Stimulated activated CD4-positive, alpha-beta T cell treated with anti-CD3 and anti-CD28 coated beads, TNF-alpha, amount 100 ng/mL, for 24 hours (primary cell): ENCODE measurements at places on chromosomes 6 and 20.

- no peak for DNase-seq
Measured at GRCh38 chr6:138052783-138053182, 54.4 kb downstream of the PERP start.

DNA sequence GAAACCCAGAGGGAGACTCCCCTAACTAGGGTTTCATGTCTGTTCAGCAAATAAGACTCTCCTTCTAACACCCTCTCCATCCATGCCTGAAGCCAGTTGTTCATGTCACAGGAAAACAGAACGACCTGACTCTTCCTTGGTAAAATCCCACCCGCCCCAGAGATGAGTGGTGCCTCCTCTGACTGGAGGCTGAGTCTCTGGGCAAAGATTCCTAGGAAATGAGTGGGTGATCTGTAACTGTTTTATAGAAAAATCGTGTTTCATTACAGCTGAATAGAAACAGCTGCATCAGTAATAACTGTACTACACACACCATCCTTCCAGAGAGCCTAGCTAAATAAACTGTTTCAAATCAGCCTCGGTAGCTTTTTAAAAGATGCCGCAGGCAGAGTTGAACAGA lies 37.4 kb upstream of the MRPS10 start:
- no peak for DNase-seq

DNA sequence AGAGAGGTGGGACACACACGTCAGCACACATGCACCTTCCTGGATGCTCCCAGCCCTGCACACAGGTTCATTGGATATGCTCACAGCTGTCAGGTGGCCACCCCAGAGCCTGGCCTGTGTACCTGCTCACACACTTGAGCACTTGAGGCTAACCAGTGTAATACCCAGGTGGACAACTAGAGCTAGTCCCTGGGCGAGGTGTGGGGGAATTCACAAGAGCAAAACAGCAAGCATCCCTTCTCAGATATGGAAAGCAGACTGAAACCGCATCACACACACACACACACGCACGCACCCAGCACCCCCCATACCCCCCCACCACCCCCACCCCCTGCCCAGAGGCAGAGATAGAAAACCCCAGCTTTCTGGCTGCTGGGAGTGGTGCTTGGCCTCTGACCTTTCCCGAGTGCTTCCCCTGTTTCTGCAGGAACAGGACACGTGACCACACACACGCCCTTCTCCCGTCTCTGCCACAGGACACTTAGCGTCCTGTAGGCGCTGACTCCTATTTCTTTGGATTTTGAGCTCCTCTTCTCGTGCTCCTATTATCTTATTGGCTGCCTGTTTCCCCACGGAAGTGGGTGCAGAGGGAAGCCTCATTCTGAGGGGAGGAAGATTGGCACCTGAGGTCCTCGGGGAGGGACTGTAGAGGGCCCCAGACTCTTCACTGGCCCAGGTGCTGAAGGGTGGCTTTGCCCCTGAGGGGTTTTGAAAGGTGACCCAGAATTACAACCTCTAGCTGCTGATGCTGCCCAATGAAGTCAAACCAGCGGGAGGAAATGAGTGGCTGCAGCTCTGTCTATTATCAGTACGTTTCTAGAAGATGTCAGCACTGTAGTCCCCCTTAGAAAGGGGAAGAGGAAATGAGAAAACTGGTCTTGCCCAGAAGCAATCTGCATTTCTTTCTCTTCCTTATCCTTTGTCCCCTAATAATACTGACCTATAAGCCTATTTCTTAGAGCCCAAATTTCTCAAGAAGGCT lies 65.8 kb downstream of the SYTL3 start:
- no peak for DNase-seq

DNA sequence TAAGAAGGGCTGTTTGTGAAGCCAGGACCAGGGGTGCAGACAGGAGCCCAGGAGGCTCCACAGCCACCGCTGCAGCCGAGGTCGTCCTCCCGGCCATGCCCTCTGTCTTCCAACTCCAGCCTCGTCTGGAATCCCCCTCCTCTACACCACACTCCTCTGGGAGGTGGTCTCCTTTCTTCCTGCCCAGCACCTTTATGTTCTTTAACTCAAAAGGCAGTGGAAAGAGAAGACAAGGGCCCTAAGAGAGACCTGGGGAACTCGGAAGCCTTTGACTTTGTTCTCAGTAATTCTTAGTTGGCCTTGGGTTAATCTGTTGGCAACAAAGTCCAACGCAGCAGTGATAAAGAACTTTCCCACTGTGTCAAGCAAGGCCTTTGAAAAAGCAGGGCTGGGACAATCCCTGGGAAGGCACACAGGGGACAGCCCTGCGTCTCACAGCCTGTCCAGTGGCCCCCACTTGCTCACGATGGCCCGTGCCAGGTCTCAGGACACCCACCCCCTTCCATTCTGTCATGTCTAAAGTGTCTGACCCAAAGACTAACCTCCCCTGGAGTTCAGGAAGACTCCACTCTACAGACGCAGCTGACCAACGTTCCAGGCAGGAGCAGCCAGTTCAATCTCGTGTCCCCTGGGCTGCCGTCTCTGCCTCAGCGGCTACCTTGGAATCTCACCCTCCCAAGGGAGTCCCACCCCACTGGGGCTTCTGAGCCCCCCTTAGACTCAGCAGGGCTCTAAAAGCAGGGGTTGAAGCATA lies 42.8 kb upstream of the FAM50B start:
- DNase-seq: no peak

- DNase-seq: no peak
Measured at GRCh38 chr20:23260181-23260840, 90.3 kb upstream of the NXT1 start.

DNA sequence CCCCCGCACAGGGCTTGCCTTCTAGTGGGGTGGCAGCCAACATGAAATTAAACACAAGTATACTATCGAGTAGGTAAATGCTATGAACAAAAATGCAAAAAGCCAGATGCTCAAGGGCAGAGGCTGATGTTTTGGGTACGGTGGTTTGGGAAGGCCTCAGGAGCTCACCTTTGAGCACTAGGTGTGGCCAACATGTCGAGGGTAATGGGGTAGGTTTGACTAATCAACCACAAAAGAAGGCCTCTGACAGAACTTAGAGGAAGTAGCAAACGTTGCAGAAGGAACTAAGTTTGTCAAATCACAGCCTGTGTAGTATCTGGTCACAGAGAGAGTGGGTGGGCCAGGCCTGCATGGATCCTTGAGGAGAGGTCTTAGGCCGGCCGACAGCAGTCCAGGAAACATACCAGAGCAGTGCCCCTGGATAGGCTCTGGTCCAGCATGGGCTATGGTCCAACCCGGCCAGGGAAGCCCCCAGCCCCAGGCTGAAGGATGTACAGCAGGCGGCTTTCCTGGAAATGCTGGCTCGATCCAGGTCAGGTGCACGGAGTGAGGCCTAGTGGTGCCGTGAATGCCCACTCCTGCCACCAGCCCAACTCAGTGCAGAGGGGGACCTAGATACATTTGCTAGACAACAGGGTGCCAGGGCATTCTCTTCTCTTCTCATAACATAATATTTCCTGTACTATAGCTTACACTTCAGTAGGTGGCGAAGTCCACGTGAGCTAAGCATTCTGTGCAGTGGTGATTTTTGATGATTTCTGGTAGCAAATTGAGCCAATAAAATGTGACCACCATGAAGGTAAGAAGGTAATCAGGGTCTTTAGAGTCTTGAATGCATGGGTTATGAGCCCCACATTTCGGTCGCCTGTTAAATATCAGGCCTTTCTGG lies 56.3 kb upstream of the CD93 start:
- no peak for DNase-seq

DNA sequence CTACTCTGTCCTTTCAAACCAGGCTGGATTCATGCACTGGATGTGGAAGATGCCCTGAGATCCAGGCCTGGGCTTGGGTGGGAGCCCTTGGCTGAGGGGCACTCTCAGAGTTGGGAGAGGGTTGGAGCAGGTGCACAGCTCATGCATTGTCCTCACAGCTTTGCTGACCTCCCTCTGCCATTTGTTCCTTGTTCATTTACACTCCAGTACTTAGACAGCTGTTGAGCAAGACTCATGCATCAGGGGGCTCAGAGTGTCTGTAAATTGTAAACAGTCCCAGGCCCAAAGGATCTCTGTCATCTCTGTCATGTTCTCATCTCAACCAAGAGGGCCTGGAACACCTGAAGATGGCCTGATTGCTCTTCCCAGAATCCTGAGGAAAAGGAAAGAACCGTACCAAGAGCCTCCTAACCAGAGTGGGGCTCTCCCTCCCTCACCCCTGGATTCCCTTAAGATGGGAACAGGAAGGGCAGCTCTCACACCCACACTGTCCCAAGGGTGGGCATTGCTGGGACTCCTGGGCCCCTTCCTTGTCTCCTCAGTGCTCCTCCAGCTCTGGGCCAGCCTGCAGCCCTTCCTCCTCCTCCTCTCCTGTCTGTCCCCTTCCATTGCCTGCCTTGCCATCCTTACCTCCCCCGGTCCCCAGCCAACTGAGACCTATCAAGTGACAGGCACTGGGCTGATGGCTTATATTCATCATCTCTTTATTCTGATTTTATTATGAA lies 132.9 kb downstream of the FOXO3 start:
- DNase-seq: no peak

- DNase-seq: no peak
Measured at GRCh38 chr20:31572042-31572700, 32.9 kb upstream of the ID1 start.

DNA sequence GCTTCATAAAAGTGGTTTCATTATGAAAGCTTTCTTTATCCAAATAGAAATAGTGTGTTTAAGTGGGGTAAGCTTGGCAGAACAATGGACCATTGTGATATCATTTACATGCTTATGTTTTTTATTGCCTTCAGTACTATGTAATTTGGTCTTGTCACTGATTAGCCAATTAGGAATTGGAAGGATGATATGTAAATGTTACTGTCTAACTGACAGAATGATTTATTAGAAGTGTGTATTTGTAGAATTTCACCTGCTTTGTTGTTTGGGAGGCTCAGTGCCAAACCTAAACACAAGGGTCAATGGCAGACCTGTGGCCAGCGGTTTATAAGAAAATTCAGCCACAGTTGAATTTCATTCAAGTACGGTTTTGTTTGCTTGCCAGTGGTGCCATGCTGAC lies 39.0 kb downstream of the AIG1 start:
- no peak for DNase-seq

DNA sequence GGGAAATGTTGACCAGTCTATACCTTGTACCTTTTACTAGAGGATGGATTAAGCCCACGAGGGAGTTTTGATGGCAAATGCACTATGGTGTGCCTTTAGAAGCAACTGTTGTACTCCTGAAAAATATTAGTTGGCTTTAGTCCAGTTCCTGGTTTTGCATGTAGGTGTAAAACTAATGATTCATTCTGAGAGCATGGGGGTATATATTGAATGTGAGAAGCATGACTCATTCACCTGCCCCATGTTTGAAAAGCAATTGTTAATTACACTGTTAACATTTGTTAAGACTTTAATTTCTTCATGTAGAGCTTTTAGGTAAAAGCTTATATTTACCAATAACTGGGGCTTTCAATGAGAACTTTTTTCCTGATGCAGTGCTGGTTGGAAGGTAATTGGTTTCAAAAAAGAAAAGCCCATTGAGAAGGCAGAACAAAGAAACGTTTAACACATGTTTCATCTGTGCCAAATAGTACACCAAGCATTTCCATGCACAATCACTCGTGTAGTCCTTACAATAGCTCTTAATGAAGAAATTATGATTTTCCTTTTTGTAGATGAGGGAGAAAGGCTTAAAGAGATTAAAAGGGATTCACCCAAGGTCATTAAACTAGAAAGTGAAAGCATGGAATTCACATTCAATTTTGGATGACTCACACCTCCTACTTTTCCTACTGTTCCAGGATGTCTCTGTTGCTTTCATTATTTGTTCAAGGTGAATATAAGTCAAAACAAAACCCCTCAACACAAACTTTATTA lies 134.1 kb downstream of the CCDC170 start:
- DNase-seq: no peak

DNA sequence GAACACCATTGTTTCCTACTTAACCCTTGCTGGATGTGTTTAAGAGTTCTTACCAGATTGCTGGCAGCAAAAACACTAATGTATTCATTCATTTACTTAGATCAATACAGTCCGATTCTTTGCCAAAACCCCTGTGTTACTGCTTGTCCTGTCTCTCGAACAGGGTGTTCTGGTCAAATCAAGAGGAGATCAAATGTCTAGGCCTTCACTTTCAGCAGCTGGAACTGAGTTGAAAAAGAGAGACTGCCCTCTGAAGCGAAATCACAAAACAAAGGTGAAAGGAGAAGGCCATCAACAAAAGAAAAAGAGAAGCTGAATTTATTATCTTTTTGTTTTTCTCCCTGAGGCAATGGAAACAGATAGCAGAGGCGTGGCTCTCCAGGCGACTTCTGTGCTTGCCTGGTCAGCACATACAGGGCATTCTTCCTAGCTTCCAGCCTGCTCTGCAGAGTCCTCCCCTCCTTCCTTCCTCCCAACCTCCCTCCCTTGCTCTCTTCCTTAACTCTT lies 44.1 kb upstream of the GCM1 start:
- no peak for DNase-seq

GRCh38 chr6:106178900-106179299 lies 92.8 kb downstream of the PRDM1 start:
- no peak for DNase-seq

DNA sequence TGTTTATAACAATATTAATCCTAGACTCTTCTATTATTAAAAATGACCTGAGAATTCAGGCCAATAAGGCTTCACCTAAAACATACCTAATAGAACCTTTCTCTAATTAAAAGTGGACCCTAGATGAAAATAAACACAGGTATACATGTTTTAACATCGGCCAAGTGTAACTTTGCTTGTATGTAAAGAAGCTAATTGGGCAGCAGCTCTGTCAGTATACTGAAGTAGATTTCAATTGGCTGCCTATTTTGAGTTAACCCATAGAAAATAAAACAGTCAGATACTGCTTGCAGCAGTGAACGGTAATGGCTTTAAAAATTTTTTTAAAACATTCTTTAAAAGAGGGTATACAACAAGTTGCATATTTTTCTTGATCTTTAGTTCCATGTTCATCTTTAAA lies 67.3 kb downstream of the PDSS2 start:
- DNase-seq: no peak

DNA sequence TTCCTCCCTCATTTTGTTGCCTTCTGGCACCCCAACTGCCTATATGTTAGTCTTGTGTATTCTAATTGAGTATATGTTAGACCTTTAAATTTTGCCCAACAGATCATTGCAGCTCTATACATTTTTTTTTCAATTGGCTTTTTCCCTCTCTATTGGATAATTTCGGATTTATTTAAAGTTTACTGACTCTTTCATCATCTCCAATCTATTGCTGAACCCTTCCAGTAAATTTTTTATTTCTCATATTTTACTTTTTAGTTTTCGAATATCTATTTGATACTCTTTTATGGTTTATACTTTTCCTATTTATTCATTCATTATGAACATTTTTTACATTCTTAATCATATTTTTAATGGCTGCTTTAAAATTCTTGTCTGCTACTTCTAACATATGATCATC lies 7.1 kb upstream of the SLC18B1 start:
- no peak for DNase-seq
